ENCODE measurements at places on chromosomes 2 and 18. TPM values are rescaled to one million over a fixed set of nuclear protein-coding genes. Genes with fewer than 3 reads are reported as not detected.
A peak's percentile ranks its signal among the peaks of the same experiment; 100 is the strongest.

The ARL5A gene
- 57.5 TPM for polyA plus RNA-seq

DNA sequence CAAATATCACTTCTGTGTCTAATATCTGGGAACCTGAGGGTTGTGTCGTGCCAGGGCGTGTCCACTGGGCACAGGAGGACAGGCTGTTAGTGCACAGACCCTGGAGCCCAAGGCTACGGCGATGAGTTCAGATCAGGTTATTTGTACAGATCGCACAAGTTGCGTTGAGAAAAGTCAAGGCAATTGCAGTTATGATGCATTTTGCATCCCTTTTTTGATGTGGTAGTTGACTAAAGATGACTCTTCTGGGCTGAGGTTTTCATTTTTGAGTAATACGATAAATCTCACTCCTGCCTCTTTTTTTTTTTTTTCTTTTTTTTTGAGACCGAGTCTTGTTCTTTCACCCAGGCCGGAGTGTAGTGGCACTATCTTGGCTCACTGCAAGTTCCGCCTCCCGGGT is 7.2 kb downstream of the RBFA start:
- DNase-seq: no peak

DNA sequence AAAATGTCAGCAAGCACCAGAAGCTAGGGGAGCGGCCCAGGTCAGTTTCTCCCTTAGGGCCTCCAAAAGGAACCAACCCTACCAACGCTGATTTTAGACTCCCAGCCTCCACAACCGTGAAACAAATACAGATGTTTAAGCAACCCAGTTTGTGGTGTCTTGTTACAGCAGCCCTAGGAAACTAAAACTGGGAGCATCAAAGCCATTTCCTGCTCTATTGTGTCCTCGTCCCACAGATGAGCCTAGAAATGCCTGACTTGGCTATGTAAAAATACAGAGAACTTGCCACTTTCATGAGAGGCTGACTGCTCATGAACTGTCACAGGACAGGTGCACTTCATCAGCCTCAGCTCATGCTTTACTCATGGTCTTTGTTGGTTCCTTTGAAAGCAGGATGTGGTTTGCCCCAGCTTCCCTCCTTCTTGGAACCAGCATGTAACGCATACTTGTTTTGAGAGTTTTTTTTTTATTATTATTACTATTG is 97.6 kb upstream of the SLC39A10 start:
- DNase-seq: no peak

The MC5R gene
- not detected for polyA plus RNA-seq

DNA sequence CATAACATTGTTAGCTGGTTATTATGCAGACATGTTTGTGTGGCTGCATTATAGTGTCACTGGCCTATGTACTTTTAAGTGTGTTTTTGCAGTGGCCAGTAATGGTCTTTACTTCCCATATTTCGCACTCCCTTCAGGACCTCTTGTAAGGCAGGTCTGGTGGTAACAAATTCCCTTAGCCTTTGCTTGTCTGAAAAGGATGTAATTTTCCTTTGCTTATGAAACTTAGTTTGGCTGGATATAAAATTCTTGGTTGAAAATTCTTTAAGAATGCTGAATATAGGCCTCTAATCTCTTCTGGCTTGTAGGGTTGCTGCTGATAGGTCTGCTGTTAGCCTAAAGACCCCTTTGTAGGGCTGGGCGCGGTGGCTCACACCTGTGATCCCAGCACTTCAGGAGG is 34.7 kb downstream of the ZC3H8 start:
- no peak for DNase-seq

DNA sequence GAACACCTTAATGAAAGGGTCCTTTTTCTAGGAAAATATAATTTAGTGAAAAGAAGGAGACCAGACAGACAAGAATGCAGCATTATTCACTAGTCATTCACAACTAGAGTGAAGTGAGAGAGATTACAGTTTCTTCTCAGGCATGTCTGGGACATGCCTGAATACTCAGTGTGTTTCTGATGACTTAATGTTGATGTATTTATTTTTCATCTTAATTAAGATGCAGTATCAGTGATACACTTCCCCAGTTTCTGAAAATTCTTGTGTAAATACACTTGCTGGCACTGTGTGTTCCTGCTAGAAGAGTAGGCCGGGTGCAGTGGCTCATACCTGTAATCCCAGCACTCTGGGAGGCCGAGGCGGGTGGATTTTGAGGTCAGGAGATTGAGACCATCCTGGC is 143.6 kb downstream of the MYO3B start:
- no peak for DNase-seq

- no peak for DNase-seq
These were observed 20.4 kb upstream of the SANBR start for GRCh38 chr2:61045226-61045625.

GRCh38 chr2:74345272-74345943 is 2.2 kb upstream of the SLC4A5 start:
- DNase-seq: no peak

The GKN2 gene
- polyA plus RNA-seq: not detected

The TRABD2A gene
- 0.35 TPM for polyA plus RNA-seq

The C2orf15 gene
- polyA plus RNA-seq: 0.16 TPM

The IL36G gene
- not detected for polyA plus RNA-seq

The CNDP1 gene
- not detected for polyA plus RNA-seq

The SPR gene
- 39.1 TPM for polyA plus RNA-seq

DNA sequence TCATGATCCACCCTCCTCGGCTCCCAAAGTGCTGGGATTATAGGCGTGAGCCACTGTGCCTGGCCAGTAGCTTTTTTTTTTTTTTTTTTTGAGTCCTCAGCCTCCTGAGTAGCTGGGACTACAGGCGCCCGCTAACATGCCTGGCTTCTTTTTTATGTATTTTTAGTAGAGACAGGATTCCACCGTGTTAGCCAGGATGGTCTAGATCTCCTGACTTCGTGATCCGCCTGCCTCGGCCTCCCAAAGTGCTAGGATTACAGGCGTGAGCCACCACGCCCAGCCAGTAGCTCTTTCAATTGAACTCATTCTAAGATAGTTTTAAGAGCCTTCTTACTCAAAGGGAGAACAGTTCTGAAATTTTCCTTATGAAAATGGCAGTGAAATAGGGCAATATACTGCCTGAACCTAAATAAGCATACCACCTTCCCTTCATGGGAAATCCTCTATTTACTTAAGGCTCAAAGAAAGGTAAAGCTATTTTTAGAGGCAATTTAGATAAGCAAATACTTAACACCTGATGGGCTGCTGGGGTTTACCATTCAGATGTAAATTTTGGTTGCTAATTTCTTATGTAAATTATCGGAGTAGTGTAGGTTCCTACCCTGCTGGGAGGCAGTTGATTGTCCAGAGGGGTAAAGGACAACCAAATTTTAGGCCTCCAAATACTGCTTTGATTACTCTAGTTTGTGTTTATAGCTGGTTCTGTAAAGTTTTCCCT is 144.7 kb downstream of the GREB1L start:
- DNase-seq: no peak

DNA sequence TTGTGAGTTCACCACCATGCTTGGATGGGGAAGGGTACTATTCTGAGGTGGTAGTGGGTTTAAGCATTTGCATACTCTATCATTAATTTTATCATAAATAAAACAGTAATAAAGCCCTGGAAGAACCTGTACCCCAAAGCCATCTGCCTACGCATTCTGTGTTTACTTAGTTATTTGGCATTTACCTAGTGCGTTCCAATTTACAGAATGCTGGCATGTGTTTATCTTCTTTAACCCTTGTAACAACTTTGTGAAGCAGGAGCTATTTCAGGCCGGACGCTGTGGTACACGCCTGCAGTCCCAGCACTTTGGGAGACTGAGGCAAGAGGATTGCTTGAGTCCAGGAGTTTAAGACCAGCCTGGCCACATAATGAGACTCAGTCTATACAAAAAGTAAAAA is 17.8 kb upstream of the ODC1 start:
- no peak for DNase-seq

The CRYGC gene
- not detected for polyA plus RNA-seq

DNA sequence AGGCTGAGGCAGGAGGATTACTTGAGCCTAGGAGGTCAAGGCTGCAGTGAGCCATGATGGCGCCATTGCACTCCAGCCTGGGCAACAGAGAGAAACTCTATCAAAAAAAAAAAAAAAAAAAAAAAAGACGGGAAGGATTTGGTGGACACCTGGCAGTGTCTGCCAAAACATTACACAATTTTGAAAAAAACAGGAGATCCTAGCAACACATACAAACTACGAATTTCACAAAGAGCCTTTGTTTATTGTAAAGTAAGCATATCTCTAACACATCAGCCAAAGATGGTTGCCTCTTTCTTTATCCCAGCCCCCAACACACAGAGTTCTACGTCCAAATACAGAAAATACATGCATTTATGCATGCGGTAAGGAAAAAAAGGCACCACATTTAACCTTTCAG is 7.6 kb downstream of the GPR45 start:
- DNase-seq: no peak

The TNFRSF11A gene
- 0.12 TPM for polyA plus RNA-seq

DNA sequence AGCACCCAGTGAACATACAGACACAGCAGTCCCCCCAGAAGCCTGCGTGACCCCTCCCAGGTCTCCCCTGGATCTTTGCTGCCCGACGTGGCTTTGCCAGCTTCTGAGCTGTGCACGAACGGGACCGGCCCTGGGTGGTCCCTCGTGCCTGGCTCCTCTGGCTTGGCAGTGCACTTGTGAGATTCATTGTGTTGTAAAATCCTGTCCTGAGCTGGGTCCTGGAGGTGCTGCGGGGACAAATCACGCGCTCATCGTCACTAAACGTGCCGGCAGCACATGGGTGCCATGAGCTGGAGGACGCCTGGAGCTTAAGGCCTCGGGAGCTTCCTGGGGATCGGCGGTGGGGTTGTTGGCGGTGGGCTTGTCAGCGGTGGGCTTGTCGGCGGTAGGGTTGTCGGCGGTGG is 104.9 kb downstream of the FAM210A start:
- DNase-seq: no peak

GRCh38 chr2:228652366-228652765 is 470.9 kb upstream of the SPHKAP start:
- no peak for DNase-seq

The HOXD3 gene
- polyA plus RNA-seq: 0.64 TPM

DNA sequence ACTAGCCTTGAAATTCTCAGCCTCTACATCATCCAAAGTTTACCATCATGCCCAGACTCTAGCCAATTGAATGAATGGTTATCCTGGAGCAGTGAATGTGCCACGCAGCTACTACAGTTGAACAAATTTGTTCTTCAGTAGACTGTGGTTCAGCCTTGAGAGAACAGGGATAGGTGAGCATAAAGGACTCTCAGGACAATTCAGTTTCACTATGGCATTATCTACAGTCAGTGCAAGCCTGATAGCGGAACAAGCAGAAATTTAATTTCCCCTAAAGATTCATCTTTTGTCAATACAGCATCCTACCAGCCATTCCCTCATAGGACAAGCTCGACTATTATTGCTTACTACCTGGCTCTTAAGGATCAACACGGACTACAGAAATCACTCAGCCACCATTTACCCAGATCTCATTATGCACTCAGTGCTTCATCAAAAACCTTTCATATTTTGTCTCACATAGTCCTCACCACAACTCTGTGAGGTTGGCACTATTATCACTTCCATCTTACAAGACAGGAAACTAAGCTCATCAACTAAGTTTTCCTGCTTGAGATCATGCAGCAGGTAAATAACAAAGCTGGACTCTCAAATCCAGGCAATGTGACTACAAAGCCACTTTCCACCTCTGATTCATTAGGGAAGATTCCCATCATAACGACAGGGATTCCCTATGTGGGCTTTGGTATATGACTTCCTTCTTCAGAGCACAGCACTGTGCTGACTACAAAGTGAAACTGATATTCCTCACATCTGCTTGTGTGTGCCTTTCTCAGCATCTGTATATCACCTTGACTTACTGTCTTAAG is 181.5 kb upstream of the ACVR2A start:
- no peak for DNase-seq

GRCh38 chr2:216710551-216711301 is 15.4 kb upstream of the IGFBP5 start:
- DNase-seq: peak; percentile 49

DNA sequence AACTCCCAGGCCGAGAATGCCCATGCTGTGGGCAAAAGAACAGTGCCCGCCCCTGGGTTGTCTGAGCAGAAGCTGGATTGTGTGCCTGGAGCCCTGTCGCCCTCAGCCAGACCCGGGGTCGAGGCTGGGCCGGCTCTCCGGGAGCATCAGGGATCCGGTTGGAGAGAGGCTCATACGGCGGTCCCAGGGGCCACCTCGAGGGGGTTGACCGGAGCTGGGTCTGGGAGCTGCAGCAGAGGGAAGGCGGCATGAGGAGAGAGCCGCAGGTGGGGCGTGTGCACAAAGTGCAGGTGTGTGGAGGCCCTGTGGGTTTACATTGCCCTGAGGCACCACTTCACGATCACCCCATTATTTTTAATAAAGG is 39.5 kb downstream of the MBP start:
- no peak for DNase-seq

GRCh38 chr18:23127090-23127489 is 8.2 kb upstream of the CABLES1 start:
- no peak for DNase-seq

GRCh38 chr2:102197389-102198137 is 10.7 kb downstream of the IL1RL2 start:
- DNase-seq: no peak

The UPP2 gene
- polyA plus RNA-seq: not detected

DNA sequence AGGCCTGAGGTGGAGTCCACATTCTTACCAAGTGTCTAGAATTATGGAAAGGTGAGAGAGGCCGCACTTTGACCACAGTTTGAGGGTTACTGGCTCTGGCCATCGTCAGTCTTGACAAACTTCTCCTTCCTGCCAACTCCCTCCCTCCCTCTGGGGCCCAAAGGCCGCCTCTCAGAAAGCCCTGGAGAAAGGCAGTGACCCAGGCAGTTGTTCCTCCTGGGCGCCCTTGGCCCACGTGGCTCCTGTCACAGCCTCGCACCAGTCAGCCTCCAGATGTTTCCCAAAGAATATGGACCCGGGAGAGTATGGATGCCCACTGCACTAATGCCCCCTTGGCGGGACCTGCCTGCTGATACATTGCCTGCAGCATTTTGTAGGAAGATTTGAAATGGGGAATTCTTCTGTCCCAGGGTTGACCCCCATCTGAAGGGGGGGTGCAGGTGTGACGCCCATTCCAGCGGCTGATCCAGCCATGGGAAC is 61.7 kb downstream of the ASB1 start:
- DNase-seq: peak; percentile 26

The ASXL3 gene
- not detected for polyA plus RNA-seq

DNA sequence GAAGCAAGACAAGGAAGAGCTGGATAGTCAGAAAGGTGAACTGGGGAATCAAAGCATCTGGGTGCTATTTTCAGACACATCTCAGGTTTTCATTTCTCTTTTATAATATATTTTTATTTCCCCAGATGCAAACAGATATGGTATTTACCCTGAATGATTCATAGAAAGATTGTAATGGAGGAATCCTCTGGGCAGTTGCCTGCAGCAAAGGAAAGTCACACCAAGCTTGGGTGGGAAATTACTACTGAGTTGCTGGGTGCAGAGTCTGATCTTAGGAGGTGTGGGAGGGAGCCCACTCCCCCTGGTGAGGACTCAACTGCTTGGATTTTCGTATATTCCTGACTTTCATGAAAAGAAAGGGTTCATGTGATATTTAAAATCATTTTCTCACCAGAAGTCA is 2.1 kb downstream of the EFR3B start:
- no peak for DNase-seq

GRCh38 chr2:190506666-190507065 is 27.9 kb downstream of the NEMP2 start:
- no peak for DNase-seq

All from psoas muscle (tissue), 8 donors.